Heart left ventricle (tissue), 16 donors: ENCODE measurements at places on chromosomes 2 and 18.

DNA sequence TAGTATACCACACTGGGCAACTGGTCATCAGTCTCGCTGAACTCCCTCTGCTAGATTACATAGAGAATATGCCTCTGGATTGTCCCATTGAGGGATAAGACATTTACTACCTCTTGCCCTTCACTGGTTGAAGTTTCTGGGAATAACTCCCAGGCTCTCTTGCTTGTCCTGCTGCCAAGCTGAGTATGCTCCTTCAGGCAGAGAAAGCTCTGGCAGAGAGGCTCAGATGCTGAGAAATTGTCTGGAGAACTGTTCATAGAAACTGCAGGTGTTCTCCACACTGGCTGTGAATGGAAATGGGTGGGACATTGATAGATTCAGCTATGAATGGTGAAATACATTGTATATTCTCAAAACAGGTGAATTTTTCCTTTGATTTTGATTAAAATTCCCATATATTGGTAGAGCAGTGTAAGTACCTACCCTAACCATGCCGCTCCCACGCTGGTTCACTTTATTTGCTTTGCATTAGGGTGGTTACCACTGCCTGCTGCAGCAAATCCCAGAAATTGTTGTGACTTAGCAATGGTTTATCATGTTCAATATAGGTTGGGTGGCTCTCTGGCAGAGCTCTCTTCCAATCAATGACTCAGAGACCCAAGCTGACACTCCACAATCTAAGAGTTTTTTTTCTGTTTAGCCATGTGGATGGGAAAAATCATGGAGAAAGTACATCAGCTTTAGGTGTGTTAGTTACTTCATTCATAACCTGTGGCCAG is 36.7 kb downstream of the FAM117B start:
- DNase-seq: no peak

- no peak for DNase-seq
These were observed 229.1 kb upstream of the SLC14A2 start for GRCh38 chr18:45386041-45386655.

DNA sequence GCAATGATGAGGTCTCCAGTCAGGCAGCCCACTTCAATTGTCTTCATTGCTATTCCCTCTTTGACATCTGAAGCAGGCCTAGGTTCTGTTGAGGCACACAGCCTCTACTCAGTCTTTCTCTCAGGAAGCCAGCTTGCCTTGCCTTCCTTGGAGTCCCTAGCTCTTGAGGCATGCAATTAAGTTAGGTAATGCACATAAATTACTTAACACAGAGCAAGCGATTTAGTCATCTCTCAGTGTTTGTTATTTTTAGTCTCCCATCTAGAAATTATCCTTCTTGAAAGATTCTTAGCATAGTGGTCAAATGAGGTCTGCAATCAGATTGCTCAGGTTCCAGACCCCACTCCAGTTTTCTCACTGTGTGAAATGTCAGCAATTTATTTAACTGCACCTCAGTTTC is 32.0 kb downstream of the SULT1C4 start:
- no peak for DNase-seq

DNA sequence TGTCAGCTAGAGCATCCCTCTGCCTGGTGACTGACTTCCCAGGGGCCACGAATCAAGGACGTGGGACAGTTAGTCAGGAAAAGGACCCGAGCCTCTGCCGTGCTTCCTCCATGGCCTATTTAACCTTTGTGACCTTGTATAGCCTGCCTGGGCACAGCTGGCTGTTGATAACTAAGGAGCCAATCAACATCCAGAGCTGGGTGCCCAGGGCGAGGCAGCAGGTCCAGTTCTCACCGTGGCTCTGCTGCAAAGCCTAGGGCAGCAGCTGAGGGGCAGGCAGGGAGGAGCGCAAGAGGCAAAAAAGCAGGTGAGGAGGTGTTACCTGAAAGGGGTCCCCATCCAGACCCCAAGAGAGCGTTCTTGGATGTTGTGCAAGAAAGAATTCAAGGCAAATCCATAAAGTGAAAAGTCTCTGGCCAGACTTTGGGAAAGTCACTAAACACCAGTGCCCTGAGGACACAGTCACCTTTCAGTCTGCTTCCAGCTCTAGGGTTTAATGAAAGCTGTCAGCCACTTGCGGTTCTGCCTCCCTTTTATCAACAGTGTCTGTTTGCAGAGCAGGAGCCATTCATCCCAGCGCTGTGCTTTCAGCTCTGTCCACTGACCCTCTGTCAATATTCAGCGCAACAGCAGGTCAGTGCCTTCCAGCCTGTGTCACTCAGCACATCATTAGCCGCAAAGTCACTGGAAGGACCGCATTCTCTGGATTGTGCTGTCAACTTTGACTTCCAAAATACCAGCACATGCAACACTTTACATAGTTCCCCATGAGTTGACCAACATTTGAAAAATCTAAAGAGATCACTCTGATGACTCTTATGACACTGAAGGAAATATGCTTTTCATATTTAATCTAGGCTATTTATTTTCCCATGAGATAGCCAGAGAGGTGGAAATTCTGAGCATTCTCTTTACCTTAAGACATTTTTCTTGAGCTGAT is 38.6 kb upstream of the ASAP2 start:
- DNase-seq: no peak

GRCh38 chr18:7146067-7146466 is 28.5 kb upstream of the LAMA1 start:
- no peak for DNase-seq

DNA sequence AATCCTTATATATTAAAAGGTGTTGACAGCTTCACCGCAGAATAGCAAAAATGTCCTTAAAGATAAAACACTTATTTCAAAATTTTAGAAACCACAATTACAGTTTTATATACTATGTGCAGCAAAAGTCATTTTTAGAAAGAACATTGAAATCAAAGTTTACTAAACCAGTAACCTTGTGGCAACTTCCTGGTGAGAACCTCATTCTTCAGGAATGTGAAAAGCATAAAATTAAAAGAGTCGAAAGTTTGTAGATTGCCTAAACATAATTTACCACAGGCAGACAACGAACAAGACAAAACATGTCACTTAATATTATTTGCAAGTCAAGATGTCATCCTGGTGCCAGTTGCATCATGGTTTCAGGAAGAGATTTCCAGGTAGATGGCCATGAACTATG is 108.3 kb upstream of the NRP2 start:
- DNase-seq: no peak

GRCh38 chr2:107806901-107807300 is 19.8 kb upstream of the RGPD4 start:
- DNase-seq: no peak

DNA sequence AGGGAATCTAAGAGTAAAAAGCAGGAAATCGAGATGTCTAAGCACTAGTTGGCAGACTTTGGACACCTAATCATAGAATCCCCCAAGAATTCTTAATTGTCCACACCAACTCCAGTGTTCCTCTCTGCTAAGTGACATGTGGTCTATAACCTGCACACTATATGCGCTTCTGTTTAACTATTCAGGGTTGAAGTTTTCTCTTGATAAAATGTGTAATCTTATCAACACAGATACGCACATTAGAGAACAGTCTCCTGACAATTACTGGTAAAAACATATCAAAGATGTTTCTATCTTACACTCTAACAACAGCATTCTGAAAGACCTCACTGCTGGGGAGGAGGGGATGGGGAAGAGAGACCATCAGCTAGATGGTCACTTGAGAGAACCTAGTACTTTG is 3.9 kb downstream of the ABCB11 start:
- no peak for DNase-seq

DNA sequence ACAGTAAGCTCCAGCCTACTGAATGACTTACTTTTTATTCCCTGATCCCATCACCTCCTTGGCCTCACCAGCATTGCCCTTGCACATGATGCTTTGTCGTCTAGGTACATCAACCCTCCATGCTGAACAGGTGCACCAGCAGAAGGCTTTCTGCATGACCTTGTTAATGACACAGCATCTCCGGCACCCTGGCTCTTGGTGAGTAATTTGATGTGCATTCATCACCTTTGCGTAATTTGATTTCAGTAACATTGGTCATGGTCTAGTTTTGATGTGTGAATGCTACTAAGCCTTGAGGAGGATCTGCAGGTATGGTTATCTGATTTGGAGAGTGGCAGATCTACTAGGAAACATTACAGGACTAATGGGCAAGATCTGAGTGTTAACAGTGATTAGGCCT is 103.6 kb downstream of the STK39 start:
- DNase-seq: no peak

DNA sequence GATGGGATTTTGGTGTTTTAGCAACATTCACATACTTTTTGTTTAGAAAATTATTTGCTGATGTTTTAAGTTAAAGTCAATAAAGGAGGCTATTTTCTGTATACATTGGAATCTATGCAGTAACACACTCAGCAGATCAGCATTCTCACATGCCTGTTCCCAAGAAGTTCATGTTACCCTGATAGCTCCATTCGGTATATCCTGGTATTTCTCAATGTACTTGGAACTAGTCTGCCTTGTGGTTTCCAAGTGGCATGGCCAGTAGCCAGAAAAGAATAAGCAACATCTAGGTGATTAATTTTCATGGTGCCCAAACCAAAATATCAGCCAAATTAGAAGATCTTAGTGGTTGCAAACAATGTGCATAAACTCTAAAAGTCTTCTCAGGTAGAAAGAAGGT is 5.2 kb upstream of the NCAPH start:
- DNase-seq: no peak

- DNase-seq: no peak
These were observed 59.4 kb downstream of the ADAM23 start for GRCh38 chr2:206502729-206503128.

GRCh38 chr2:62054916-62055450 is 140.9 kb upstream of the B3GNT2 start:
- no peak for DNase-seq

GRCh38 chr2:238899386-238899785 is 51.5 kb downstream of the TWIST2 start:
- DNase-seq: no peak

DNA sequence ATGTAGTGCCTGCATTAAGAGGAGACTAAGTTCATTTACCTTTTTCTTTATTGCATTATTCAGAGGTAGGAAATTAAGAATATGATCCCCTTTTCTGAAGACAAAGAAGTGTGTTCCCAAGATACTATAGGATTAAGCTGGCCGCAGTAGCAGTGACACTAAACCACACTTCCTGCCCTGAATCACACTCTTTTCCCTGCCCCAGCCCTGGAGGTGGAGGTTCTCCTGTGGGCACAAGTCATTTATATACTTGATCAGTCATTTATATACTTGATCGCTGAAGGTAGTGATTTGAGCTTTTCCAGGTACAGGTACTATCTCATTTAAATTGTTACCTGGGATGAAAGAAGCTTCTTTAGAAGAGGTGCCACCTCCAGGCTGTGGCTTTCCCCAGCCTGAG is 78.6 kb downstream of the ARMC9 start:
- DNase-seq: no peak

DNA sequence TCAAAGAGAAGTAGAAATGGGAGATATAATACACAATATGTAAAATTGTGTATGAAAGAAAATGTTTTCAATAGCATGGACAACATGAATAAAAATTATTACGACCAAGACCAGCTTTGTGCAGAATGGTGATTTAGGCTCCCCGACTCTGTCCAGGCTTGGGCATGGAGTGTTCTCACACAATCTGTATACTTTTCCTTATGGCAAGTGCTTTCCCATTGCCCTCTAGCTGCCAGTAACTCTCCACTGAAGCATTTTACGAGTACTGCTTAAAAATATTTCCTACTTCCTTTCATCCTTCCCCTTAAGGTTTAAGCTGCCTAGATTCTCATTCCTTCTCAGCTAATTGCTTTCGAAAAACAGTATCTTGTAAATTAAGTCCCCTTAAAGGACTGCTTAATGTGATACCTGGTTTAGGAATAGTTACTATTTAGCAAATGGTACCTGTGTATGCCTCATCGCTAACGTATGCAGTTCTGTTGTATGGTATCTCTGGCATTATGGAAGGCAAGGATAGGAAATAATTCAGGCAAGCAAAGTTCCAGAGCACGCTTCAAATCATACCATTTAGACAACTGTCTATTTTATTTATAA is 714.6 kb downstream of the ERBB4 start:
- no peak for DNase-seq

- DNase-seq: no peak
These were observed 192.8 kb upstream of the KYNU start for GRCh38 chr2:142684667-142685066.

DNA sequence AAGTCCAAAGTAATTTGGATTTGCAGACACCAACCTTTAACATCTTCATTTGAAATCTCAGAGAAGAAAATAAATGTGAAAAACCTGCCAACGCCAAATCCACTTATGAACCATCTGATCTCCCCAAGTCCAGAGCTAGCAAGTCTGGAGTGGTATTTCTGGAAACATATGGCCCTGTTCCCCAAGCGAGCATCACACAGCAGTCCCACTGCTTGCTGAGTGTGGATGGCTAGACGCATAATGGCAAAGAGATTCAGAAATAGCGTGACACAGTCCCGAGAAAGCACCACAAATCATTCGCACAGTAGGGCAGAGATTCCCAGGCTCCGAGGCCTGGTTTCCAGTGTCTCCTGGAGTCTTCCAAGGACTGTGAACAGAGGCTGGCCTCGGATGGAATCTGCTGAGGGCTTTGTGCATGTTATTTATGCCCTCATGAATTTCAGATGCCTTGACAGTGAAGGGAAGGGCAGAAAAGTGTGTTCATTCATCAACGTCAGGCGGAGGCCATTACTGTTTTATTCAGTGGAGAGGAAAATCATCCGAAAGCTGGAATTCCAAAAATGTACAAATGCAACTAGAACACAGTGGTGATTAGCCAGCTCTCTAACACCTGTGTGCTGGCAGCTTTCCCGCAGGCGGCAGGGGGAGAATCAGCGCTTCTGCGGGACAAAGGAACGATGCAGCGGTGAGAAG is 417.0 kb downstream of the EIPR1 start:
- no peak for DNase-seq

DNA sequence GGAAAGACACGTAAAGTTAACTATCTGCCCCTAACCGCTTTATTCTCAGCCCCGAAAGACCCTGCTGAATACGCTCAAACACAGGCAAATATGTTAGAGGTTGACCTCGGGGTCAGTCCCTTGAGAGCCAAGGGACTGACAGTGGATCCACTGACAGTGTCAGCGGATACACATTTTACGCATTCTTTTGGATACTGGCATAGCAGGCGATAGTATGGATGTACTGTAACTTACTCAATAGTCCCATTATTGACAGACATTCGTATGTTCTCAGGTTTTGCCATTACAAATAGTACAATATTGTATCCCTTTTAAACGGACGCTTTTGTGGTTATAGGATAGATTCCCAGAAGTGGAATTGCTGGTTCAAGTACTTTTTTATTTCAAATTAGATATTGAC is 13.4 kb downstream of the ATP6V1B1 start:
- DNase-seq: no peak

- no peak for DNase-seq
These were observed 945.7 kb downstream of the DSC3 start for GRCh38 chr18:30096796-30097195.

DNA sequence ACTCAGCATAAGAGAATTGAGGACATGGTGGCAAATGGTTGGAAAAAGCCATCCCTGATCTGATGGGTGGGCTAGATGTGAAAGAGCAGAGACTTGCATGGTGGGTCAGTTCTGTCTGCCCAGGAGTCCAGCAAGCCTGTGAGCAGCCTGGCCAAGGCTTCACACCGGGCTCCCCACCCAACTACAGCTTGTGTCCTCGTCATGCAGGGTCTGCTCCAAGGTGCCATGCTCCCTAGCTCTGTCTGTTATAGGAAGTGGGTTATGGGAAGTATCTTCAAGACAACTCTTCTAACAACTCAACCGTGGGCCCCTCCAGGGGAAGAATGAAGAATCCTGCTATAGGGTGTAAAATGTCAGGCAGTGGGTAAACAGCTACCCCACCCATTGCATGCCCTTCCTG is 97.4 kb downstream of the ADD2 start:
- no peak for DNase-seq

GRCh38 chr2:108614659-108615058 is 80.4 kb downstream of the LIMS1 start:
- DNase-seq: no peak

GRCh38 chr2:144357623-144358373 is 162.1 kb downstream of the ZEB2 start:
- DNase-seq: no peak
